ENCODE measurements at places on chromosomes 4 and X. TPM values are rescaled to one million over a fixed set of nuclear protein-coding genes. Genes with fewer than 3 reads are reported as not detected.

Gene ZNF827
- polyA plus RNA-seq, result 15.5 TPM

Gene MAPK10
- 4.6 TPM for polyA plus RNA-seq

Gene FREM3
- 0.35 TPM for polyA plus RNA-seq

Gene PRICKLE3
- polyA plus RNA-seq, result not detected

Gene INTS6L
- 12.0 TPM for polyA plus RNA-seq

Gene EREG
- polyA plus RNA-seq, result 0.15 TPM

Gene TIGD4
- polyA plus RNA-seq, result 5.8 TPM

Gene PDZD4
- polyA plus RNA-seq, result 9.6 TPM

Gene IDS
- 30.6 TPM for polyA plus RNA-seq

Gene MAGIX
- not detected for polyA plus RNA-seq

Gene PHKA1
- 3.4 TPM for polyA plus RNA-seq

Gene LRIT3
- 0.18 TPM for polyA plus RNA-seq

Gene PAGE5
- not detected for polyA plus RNA-seq

Data from muscle of arm (tissue), 14 donors.